ENCODE measurements at places on chromosomes 12 and 14.

GRCh38 chr14:50064993-50065392 lies 51.4 kb downstream of the VCPKMT start:
- no peak for DNase-seq

- no peak for DNase-seq
Measured at GRCh38 chr12:58566599-58566998, 353.7 kb downstream of the LRIG3 start.

DNA sequence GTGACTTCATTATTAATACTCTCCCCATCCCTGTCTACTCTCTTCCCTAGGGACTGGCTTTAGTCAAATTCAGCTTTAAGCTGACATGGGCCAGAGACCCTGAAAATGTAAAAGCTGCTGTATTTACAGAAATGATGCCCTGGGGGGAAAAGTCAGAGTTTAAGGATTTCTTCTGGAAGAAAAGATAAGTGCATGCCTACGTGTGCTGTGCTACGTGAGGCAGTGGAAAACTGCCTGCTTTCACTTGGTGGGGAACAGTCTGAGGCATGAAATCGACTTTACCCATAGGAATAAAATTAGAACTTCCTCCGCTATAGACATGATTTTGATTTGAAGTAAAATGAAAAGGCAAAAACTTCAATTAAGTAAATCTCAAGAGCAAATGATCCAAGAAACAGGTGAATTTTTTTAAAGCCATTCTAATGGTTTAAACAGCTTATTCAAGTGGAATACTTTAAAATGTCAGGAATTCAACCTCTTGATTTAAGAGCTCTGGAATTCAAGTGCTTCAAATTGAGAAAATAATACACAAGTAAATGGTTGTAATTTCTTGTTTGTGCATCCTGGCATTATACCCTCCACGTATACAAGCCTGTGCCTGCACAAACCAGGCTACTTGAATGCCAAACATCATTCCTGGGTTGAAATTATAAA lies 168.5 kb downstream of the FOXN3 start:
- no peak for DNase-seq

DNA sequence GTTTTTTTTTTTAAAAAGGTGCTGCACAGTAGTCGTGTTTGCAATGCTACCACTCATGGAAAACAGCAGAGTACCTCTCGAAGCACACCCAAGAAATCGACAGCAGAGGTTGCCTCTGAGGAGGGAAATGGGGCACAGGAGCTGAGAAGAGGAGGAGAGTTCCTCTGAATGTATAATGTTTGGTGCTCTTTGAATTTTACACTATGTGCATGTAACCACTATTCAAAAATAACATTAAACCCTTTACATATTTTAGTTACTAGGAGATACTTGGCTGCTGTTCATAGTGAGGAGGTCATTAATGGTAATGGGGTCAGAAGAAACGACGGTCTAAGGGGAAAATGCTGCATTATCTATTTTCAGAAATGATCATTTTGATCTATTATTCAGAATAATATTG lies 129.4 kb upstream of the CLEC14A start:
- DNase-seq = no peak

DNA sequence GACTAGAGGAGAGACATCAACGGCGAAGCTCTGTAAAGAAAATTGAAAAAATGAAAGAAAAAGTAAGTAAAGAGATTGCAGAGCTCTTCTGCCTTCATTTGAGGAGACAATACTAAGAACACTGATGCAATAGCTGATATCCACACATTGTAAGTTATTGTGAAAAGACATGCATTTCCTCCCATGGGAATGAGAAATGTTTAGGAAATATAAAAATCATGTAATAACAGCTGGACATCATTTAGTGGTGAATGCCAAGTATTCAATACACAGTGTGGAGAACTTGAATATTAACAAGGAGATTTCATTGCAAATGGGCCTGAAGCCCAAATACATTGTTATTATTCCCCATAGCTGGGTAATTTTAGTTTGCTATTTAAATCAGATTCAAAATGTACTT lies 179.2 kb downstream of the KICS2 start:
- no peak for DNase-seq

- DNase-seq = no peak
Measured at GRCh38 chr12:4148418-4149056, 125.0 kb upstream of the CCND2 start.

DNA sequence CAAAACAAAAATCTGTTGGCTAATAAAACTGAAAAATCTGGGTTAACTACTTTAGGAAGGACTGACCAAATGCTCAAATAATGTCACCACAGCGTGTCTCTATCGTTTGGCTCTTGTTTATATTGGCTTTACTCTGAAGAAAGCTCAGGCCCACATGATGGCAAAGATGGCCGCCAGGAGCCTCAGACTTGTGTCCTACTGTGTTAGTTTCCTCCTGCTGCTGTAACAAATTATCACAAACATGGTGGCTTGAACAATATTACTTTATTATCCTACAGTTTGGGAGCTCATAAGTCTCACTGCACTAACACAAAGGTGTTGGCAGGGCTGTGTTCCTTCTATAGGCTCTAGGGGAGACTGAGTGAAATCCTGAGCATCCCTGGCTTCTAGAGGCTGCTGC lies 303.0 kb downstream of the DAD1 start:
- no peak for DNase-seq
